ENCODE measurements at places on chromosomes 3 and 15.

DNA sequence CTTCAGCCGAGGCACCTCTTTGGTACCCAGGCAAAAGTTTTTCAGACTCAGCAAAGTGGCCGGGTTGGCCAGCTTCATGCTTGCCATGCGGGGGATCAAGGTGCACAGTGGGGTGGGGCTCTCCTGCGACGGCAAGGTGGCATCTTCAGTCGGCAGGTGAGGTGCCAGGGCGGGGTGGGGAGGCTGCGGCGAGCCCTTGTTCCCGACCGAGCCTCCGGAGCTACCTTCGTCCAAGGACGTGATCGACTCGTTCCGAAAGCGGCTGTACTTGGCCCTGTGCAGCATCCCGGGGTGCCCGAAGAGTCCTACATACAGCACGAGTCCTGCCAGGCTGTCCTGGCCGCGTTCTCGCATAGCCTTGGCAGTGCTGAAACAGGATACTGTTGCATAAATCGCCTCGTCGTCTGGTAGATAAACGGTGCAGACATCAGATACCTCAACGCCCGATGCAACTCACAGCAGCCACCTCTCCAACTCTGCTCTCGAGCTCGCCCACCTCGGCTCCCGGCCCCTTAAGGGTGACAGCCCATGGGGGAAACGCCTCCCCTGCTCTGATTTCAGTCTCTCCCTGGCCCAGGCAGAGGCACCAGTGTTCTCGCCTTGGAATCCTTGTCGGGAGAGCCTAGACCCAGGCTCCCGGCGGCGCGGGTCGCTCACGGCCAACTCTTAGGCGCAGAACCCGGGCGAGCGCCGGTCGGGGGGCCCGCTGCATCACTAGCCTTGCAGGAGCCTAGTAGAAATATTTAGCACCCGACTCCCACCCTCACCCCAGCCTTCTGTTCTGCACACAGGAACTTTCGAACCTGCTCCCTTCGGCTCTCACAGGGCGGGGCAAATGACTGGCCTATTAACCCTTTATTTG lies 826 bp downstream of the SHC4 start:
- no peak for DNase-seq

DNA sequence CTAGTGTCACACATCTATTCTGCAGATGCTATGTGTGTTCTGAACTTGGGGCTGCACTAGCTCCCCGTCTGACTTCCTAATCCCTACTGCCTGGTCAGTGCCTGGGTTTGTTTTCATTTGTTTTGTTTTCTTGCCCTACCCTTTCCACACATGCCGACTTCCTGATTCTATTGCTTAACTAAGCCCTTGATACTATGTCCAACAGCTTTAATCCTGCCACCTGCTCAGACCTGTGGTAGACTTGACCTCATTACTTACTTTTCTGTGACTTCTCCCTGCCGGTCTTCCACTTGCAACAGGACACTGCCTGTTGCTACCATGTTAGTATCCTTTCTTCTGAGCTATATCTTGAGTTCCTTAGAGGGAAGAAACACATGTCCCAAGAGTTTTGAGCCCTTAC lies 39.3 kb upstream of the CEMIP start:
- no peak for DNase-seq

DNA sequence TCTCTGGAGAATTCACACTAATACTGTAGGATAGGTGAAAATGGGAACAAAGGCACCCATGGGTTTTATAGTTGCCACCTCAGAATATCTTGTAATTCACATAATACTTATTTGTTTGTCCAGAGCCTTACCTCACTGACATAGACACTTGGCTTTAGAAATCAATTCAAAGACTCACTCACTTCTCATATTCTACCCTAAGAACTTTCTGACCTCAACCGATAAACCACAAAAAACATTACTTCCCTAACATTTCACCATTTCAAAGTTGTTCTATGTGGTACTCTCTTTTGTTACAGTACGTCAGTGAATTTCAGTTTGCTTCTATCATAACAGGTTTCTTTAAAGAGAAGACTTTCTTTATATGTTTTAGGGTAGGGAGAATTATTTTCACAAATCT lies 359.3 kb downstream of the IGSF11 start:
- no peak for DNase-seq

DNA sequence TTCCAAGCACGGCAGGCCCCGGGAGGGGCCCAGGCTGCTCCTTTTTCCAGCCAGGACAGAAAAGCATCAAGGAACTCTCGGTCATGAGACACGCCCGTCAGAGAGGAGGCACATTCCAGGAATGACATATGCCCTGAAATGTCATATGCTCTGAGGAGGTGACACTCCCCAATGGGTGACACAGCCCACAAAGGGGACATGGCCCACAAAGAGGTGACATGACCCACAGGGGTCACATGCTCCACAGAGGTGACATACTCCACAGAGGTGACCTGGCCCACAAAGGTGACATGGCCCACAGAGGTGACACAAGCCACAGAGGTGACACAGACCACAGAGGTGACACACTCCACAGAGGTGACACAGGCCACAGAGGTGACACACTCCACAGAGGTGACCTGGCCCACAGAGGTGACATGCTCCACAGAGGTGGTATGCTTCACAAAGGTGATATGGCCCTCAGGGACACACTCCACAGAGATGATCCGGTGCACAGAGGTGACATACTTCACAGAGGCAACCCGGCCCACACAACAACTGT lies 79.2 kb downstream of the ABHD5 start:
- DNase-seq = peak; percentile 60

GRCh38 chr3:148651549-148651948 lies 46.2 kb upstream of the AGTR1 start:
- DNase-seq = no peak
